ENCODE measurements at places on chromosomes 12 and 14.

- no peak for DNase-seq
These were observed 14.2 kb upstream of the HMGA2 start for GRCh38 chr12:65810036-65810435.

DNA sequence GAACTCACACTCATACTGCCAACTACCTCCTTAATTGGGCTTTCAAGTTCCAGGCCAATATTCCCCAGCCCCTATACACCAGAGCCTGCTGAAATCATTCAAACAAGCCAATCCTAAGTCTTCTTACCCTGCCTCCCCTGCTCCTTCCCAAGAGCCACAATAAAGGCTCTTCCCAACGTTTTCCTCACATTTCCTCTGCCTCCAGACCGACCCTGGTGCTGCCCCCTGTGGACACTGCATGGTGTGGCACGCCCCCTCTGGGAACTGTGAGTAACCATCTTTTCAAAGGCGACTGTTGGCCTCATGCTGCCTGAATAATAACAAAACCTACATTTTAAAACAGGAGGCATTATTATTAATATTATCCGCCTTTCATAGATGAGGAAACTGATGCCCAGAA, 111.6 kb upstream of the NOS1 start:
- no peak for DNase-seq

DNA sequence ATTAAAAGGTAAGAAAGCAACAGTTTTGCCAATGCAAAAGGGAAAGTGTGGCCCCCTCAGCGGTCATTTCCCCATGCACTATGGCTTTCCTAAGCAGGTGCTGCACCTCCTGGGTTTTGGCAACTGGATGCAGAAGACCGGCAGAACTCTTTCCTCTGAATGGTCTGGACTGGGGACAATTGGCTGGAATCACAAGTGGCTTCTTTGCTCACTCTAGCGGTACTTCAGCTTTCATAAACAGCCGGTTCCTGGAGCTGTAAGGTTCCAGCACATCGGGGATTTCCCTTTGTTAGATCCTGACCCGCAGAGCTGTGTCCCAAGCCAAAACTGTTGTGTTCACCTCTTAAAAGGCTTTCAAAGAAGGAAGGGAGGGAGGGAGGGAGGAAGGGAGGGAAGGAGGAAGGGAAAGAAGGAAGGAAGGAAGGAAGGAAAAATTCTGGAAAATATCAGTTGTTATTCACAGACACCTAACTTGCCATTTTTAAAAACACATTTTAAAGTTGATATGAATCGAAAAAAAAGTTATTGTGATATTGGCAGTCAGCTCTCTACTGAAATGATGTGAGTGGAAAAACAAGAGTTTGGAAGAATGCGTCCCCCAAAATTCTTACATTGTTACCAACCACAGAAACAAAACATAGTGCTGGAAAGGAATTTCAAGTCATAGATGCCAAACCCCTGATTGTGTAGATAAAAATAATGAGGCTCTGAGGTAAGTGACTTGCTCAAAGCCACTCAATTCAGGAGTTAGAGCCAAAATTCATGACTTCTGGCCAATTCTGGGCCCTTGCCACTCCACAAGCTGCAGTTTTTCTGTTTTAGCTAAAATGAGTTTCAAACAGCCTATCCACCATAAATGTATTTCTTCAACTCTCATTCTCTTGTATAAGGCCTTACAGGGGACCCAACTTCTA, 220.6 kb upstream of the HMGA2 start:
- no peak for DNase-seq

DNA sequence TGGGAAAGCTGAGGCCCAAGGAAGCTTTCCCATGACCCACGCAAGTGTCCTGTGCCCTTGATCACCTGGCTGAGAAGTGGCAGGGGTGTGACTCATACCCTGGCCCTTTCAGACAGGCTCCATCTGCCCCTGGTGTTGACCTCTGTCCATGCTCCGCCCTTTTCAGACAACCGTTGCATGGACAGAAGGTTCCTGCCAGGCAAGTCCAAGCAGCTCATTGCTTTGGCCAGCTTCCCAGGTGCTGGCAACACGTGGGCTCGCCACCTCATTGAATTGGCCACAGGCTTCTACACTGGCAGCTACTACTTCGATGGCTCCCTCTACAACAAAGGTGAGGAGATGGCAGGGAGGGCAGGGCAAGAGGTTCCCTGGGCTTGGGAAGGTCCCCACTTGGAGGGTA, 103.5 kb downstream of the WSCD2 start:
- DNase-seq, result no peak

DNA sequence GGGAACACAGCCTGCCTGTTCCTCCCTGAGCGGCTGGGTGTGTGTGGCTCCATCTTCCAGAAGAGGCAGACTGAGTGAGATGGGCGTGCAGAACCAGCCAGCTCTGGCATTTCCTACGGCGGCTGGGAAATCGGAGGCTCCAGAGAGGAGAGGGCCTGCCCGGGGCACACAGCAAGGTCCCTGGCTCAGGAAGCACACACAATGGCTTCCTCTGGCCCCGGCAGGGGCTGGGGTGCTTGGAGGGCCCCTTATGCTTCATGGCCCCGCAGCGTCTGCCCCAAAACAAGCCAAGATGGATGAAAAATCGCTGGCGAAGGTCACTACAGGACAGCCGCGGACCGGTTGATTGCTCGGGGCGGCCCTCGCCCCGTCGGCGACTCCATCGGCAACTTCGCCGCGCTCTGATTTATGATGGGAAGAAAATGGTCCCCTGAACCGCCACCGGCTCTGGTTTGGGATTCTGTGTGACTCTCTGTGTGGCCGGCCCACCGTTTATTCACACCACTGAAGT, 191.5 kb upstream of the C14orf180 start:
- no peak for DNase-seq

- peak; percentile 36 for DNase-seq
These were observed 59.6 kb downstream of the ZFP36L1 start for GRCh38 chr14:68733086-68733914.

DNA sequence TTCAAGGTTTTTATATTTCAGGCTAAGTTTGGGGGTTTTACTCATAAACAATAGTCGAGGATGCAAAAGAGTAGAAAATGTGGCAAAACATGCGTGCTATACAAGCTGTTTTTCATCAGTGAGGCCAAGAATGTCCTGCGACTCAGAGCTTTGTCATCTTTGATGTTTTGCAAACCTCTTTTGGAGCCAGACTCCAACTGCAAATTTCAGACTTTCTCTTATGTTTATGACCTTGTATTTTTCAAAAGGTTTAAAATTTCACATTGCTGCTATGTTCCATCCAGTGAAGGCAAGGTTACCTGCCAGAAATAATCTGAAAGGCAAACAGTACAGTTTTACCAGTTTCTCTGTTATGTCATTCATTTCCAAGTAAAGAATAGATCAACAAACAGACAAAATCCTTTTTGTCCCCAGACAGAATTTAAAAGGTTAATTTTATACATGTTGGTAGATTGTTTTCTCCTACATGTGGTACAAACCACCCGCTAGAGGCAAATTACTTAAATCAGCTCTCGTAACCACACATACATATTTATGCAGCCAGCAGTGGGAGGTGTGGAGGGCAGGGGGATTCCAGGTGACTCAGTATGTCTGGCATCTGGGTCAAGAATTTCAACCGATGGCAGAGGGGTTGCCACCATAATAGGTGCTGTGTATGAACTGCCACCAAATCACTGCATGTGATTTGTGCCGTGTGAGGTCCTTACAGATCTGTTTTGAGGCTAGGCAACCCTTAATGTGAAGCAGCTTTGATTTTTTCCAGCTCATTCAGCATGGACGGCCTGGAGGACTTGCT, 119.8 kb upstream of the CPM start:
- peak; percentile 30 for DNase-seq

DNA sequence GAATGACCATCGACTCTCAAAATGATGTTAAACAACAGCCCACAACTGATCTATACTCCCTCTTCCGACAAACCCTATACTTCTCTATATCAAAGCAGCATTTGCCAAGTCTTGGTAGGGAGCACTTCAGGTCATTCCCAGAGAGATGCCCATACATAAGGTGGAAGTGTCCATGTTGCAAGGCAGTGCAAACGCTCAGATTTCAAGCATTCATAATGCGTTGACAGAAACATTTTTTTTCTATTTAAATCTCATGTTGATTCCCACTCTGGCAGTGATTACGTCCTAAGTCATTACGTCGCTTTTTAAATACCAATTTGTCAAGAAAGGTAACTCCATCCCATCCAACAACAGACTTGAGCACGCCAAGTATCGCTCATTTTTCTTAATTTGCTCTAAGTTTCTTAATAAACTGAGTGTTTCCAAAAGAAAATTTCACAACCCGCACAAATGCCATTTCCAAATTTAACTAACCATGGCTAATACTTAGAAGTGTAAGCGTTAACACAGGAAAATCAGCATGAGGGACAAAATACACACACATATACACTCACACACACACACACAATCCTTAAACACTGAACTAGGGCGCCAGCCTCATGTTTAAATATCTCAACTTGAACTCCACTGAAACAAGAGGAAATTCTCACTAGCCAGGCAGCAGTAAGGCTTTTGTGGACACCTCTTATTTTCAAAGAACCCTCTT, 1.1 kb downstream of the GXYLT1 start:
- DNase-seq, result no peak

GRCh38 chr12:123907726-123908476, 64.7 kb downstream of the CCDC92 start:
- no peak for DNase-seq

DNA sequence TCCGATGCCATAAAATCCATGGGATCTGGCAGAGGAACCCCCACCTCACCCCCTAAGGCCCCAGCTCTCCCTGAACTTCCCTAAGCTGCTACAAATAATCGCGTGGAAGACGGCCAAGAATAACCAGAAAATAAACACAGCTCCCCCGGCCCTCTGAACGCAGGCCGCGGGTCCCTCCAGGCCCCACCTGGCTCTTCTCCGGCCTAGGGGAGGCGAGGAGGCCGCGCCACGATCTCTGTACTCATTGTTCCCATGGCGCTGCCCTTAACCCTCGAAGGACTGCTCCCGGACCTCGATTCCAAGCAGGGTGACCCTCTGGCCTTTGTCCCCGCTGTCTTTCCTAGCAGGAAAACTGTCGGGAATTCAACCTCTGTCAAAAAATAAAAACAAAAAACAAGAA, 33.9 kb upstream of the TBX5 start:
- DNase-seq, result no peak

GRCh38 chr12:63982604-63983295, 138.2 kb downstream of the SRGAP1 start:
- DNase-seq, result no peak

DNA sequence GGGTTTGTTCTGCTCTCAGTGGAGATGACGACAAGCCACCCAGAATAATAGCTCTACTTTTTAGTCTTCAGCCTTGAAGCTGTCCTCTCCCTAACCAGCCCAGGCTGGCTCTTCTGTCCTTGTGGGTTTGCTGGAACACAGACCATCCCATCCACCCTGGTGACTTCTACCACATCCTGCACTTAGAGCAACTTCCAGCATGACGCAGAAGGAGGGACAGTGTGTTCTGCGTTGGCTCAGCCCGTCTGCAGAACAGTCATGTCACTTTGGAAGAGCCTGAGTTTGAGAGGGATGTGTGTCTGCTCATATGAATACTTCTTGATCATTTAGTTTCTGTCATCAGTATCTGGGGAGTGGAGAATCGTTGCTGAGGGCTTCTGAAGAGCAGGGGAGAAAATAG, 198.0 kb downstream of the CACNA1C start:
- no peak for DNase-seq

GRCh38 chr12:6899837-6900519, 4.6 kb upstream of the LRRC23 start:
- peak; percentile 37 for DNase-seq

DNA sequence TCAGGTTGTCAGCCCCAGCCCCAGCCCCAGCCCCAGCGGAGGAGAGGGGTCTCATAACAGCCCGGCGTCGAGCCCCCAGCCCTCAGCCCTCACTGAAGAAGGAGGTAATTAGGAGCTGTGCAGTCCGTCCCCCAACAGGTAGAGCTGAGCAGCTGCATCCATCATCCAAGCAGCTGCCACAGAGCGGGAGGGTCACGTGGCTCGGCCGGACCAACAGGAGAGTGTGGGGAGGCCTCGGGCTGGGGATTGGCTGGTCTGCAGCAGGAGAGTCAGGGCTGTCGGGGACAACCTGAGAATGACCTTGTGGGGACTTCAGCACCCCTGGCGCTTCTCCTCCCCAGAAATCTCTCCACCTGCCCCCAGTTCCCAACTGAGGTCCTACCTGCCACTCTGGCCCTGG, 29.6 kb downstream of the SMUG1 start:
- no peak for DNase-seq

- no peak for DNase-seq
These were observed 2.0 kb downstream of the ESR2 start for GRCh38 chr14:64292197-64292596.

DNA sequence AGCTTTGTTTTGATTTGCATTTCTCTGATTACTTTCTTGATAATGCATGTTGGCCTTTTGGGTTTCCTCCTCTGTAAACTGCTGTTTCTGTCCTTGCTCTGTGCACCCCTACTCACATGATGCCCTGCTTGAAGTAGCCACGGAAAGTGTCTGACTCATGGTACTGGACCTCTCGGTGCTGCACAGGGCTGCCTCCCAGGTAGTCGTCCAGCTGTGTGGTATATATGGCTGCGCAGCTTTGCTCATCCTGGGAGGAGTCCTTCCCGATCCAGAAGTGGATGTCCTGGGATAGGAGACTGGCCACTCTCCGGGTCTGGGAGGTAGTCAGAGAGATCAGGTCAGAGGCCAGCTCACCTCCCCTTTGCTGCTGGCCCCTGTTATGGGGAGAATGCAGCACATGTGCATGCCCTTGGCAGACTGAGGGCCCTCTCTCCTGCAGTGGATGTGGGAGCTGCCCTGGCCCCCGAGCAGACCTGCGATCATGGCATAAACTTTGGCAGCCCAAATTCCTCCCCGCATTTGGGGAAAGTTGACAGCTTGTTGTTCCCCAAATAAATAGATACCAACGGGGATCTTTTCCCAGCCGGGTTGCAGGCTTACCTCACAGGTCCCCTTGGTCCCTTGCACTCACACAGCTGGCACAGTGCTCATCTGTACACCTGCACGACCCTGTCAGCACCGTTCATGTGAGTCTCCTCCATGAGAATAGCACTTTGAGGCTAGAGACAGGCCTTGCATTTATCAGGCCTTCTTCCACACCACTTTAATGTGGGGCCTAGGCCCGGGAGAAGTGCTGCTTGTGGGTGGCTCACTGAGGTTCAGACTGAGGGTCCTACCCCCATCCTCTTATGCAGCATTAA, 5.2 kb downstream of the AVIL start:
- no peak for DNase-seq

GRCh38 chr14:31371646-31372045, 48.7 kb downstream of the HEATR5A start:
- no peak for DNase-seq

GRCh38 chr14:62053188-62053587, 291.0 kb downstream of the SNAPC1 start:
- DNase-seq, result no peak

- no peak for DNase-seq
These were observed 2.4 kb downstream of the GNG2 start for GRCh38 chr14:51862860-51863259.

- no peak for DNase-seq
These were observed 7.6 kb downstream of the ADCY4 start for GRCh38 chr14:24327303-24327702.

GRCh38 chr12:53049571-53050318, at the start of gene TNS2:
TNS2 (plus strand) TSS chr12:53050065; CDS start chr12:53050186, 121 bp downstream.
- no peak for DNase-seq

Measured in CD4-positive, alpha-beta T cell treated with Interleukin-4 for 4 hours (primary cell).